ENCODE measurements at places on chromosomes 11 and 22.

GRCh38 chr11:14645015-14645912 is 1.7 kb downstream of the PDE3B start:
- no peak for DNase-seq
- H3K4me3 ChIP-seq = peak overlapping the region; percentile 81
- H3K36me3 ChIP-seq = no peaks in the 10 kb centered on the region
- peak overlapping the region; percentile 88 for H3K27ac ChIP-seq

DNA sequence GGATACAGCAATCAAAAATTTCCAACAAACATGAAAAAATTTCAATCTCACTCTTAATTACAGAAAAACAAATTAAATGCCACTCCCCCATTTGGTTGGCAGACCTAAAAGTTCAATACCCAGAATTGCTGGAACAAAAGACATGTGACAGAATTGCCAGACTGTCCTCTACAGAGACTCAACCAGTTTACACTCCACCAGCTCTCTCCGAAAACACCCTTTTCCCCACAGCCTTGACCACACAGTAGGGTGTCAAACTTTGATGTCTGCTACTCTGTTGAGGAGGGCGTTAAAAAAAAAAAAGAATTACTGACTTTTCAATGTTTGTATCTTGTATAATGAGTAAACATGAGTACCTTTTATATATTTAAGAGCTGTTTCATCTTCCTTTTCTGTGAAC is 44.7 kb upstream of the YPEL1 start:
- peaks cover under 1% of the 10 kb centered on the region for H3K4me1 ChIP-seq
- H3K27me3 ChIP-seq = no peaks in the 10 kb centered on the region
- H3K27ac ChIP-seq = no peak overlapping the region
- peaks cover 7% of the 10 kb centered on the region for H3K36me3 ChIP-seq
- no peak for DNase-seq

GRCh38 chr22:45598596-45599217 is 72.9 kb upstream of the ATXN10 start:
- H3K4me3 ChIP-seq = no peak overlapping the region
- no peak for DNase-seq
- no peak overlapping the region for H3K27ac ChIP-seq
- H3K36me3 ChIP-seq = no peaks in the 10 kb centered on the region

DNA sequence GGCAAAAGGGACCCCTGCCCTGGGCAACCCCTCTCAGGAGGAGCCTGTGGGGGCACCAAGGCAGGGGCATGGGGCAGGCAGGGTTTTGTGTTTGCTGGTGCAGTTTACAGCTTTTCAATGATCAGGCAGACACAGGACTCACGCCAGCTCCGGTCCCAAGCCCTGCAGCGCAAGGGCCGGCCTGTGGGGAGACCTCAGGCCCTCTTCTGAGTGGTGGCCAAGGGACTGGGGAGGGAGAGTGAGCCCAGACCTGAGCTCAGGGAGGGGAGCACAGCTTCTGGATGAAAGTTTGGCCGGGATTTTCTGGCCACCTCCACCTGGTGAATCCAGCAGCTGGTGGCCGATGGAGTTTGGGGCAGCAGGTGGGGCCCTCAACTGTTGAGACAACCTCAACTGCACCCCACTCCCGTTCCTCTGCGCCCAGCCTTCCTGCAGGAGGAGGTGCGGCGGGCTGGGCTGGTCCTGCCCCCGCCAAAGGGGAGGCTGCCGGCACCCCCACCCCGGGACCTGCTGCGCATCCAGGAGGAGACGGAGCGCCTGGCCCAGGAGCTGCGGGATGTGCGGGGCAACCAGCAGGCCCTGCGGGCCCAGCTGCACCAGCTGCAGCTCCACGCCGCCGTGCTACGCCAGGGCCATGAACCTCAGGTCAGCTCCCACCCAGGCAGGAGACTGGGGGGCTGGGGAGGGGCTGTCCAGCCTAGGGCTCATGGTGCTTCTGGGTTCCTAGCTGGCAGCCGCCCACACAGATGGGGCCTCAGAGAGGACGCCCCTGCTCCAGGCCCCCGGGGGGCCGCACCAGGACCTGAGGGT is 3.6 kb downstream of the TCIRG1 start:
- peaks cover 56% of the 10 kb centered on the region for H3K36me3 ChIP-seq
- H3K4me3 ChIP-seq = no peak overlapping the region
- H3K4me1 ChIP-seq = peaks cover 27% of the 10 kb centered on the region
- DNase-seq = no peak

- H3K4me3 ChIP-seq = no peak overlapping the region
- no peaks in the 10 kb centered on the region for H3K36me3 ChIP-seq
- H3K27me3 ChIP-seq = no peaks in the 10 kb centered on the region
- peak overlapping the region; percentile 67 for H3K27ac ChIP-seq
Observed at GRCh38 chr11:3944198-3944597, 88.7 kb downstream of the STIM1 start.

GRCh38 chr11:47564933-47565339 is 463 bp upstream of the PTPMT1 start:
- H3K27ac ChIP-seq = peak overlapping the region; percentile 83
- DNase-seq = no peak
- peak overlapping the region; percentile 83 for H3K4me3 ChIP-seq

GRCh38 chr22:29149841-29150555 is 55.7 kb upstream of the EMID1 start:
- H3K4me1 ChIP-seq = peaks cover 50% of the 10 kb centered on the region
- peaks cover 8% of the 10 kb centered on the region for H3K36me3 ChIP-seq
- no peak overlapping the region for H3K4me3 ChIP-seq
- no peaks in the 10 kb centered on the region for H3K27me3 ChIP-seq
- H3K27ac ChIP-seq = peak overlapping the region; percentile 12
- DNase-seq = no peak

- H3K27me3 ChIP-seq = no peaks in the 10 kb centered on the region
- DNase-seq = no peak
- no peaks in the 10 kb centered on the region for H3K36me3 ChIP-seq
- no peak overlapping the region for H3K27ac ChIP-seq
- H3K4me1 ChIP-seq = peaks cover 14% of the 10 kb centered on the region
- H3K4me3 ChIP-seq = no peak overlapping the region
Observed at GRCh38 chr11:64144587-64145472, 21.1 kb downstream of the MACROD1 start.

- peak overlapping the region; percentile 63 for H3K27ac ChIP-seq
- no peaks in the 10 kb centered on the region for H3K36me3 ChIP-seq
Observed at GRCh38 chr22:32700191-32700882, 101.2 kb upstream of the TIMP3 start.

- H3K27ac ChIP-seq = peak overlapping the region; percentile 93
- DNase-seq = no peak
- no peaks in the 10 kb centered on the region for H3K27me3 ChIP-seq
- H3K4me1 ChIP-seq = peaks cover 69% of the 10 kb centered on the region
- H3K36me3 ChIP-seq = peaks cover 16% of the 10 kb centered on the region
Observed at GRCh38 chr22:30325065-30325720, 1.5 kb downstream of the TBC1D10A start.

- no peak overlapping the region for H3K27ac ChIP-seq
- H3K27me3 ChIP-seq = peaks cover 8% of the 10 kb centered on the region
- no peaks in the 10 kb centered on the region for H3K4me1 ChIP-seq
Observed at GRCh38 chr22:49306632-49307480, 520.8 kb downstream of the BRD1 start.

- peaks cover 3% of the 10 kb centered on the region for H3K36me3 ChIP-seq
- peaks cover 5% of the 10 kb centered on the region for H3K4me1 ChIP-seq
- peak overlapping the region; percentile 13 for H3K27ac ChIP-seq
- no peak overlapping the region for H3K4me3 ChIP-seq
- no peak for DNase-seq
Observed at GRCh38 chr22:28711341-28711740, 30.3 kb downstream of the CHEK2 start.

DNA sequence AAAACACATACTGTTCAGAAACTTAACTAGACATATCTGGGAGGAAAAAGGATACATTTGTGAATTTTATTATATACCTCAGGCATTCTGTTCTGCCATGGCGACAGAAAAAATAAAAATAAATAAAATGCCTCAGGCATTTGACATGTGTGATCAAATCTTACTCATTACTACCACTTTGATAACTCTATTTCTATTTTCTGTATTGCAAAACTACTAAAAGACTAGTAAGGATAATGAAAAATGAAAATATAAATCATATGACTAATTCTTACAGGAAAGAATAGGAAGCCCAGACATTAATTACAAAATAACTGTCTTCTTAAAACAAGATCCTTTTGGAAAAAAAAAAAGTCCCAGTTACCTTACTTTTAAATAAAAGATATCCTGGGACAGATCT is 5.3 kb downstream of the PICALM start:
- H3K4me1 ChIP-seq = peaks cover 75% of the 10 kb centered on the region
- peak overlapping the region; percentile 18 for H3K4me3 ChIP-seq
- H3K36me3 ChIP-seq = no peaks in the 10 kb centered on the region
- no peaks in the 10 kb centered on the region for H3K27me3 ChIP-seq

- H3K27ac ChIP-seq = no peak overlapping the region
- peaks cover 14% of the 10 kb centered on the region for H3K4me1 ChIP-seq
- no peak overlapping the region for H3K4me3 ChIP-seq
- no peak for DNase-seq
- H3K36me3 ChIP-seq = no peaks in the 10 kb centered on the region
Observed at GRCh38 chr22:30243661-30244060, 2.9 kb downstream of the LIF start.

GRCh38 chr11:21195995-21196394 is 526.6 kb downstream of the NELL1 start:
- DNase-seq = no peak
- H3K4me1 ChIP-seq = no peaks in the 10 kb centered on the region
- no peak overlapping the region for H3K27ac ChIP-seq
- H3K36me3 ChIP-seq = no peaks in the 10 kb centered on the region
- H3K4me3 ChIP-seq = no peak overlapping the region
- H3K27me3 ChIP-seq = no peaks in the 10 kb centered on the region

GRCh38 chr11:33655842-33656600 is 44.6 kb downstream of the C11orf91 start:
- peaks cover 12% of the 10 kb centered on the region for H3K4me1 ChIP-seq
- DNase-seq = peak; percentile 57
- H3K27ac ChIP-seq = no peak overlapping the region
- H3K36me3 ChIP-seq = no peaks in the 10 kb centered on the region
- H3K4me3 ChIP-seq = no peak overlapping the region

DNA sequence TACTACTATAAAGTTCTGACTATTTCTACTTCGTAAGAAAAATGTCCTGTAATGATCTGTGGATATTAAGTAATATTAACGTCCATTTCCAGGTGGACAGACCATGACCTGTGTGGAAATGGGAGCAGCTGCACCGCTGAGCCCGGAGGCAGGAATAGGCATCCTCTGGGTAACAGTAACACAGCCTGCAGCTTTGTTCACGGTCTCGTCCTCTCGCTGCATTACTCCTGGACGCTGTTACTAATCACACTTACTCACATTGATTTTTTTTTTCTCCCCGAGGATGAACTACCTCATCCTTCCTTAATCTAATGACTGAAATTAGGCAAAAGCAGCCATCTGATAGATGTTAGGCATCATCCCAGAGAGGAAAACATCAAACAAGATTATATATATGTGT is 345.7 kb upstream of the NARS2 start:
- H3K27ac ChIP-seq = no peak overlapping the region
- H3K4me3 ChIP-seq = no peak overlapping the region
- DNase-seq = no peak
- no peaks in the 10 kb centered on the region for H3K27me3 ChIP-seq
- no peaks in the 10 kb centered on the region for H3K36me3 ChIP-seq

- DNase-seq = no peak
- no peaks in the 10 kb centered on the region for H3K36me3 ChIP-seq
- peaks cover 10% of the 10 kb centered on the region for H3K4me1 ChIP-seq
- H3K27me3 ChIP-seq = no peaks in the 10 kb centered on the region
Observed at GRCh38 chr11:71201936-71202597, 50.3 kb downstream of the SHANK2 start.

- no peaks in the 10 kb centered on the region for H3K27me3 ChIP-seq
- peaks cover 98% of the 10 kb centered on the region for H3K4me1 ChIP-seq
- DNase-seq = no peak
- H3K27ac ChIP-seq = peak overlapping the region; percentile 94
- H3K4me3 ChIP-seq = no peak overlapping the region
- H3K36me3 ChIP-seq = no peaks in the 10 kb centered on the region
Observed at GRCh38 chr22:42946546-42947198, 68.3 kb downstream of the PACSIN2 start.

GRCh38 chr11:123581651-123582399 is 72.6 kb downstream of the SCN3B start:
- no peak overlapping the region for H3K4me3 ChIP-seq
- H3K4me1 ChIP-seq = peaks cover 12% of the 10 kb centered on the region
- H3K27me3 ChIP-seq = no peaks in the 10 kb centered on the region
- DNase-seq = no peak
- no peaks in the 10 kb centered on the region for H3K36me3 ChIP-seq

GRCh38 chr11:83257761-83258168 is 28.4 kb downstream of the CCDC90B start:
- peaks cover 60% of the 10 kb centered on the region for H3K36me3 ChIP-seq
- H3K4me3 ChIP-seq = no peak overlapping the region
- H3K27ac ChIP-seq = no peak overlapping the region
- no peaks in the 10 kb centered on the region for H3K27me3 ChIP-seq

DNA sequence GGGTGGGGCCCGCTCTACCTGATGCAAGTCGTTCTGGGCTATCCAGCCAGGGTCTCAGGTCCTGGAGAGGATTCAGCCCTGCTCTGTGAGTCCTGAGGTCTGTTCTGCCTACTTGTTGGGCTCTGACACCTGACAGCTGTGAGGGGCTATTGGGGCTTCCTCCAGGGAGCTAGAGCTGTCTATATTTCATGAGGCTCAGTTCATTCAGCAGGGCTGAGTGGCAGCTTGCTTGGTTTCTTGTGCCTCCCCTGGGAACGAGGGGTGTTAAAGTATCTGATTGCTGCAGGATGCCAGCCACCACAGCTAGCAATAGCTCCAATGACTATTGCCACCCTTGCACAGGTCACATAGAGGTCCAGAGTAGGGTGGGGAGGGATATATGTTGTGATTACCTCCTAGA is 26.7 kb downstream of the INSC start:
- no peak for DNase-seq
- H3K27me3 ChIP-seq = no peaks in the 10 kb centered on the region
- no peaks in the 10 kb centered on the region for H3K36me3 ChIP-seq
- H3K4me3 ChIP-seq = no peak overlapping the region
- no peak overlapping the region for H3K27ac ChIP-seq

DNA sequence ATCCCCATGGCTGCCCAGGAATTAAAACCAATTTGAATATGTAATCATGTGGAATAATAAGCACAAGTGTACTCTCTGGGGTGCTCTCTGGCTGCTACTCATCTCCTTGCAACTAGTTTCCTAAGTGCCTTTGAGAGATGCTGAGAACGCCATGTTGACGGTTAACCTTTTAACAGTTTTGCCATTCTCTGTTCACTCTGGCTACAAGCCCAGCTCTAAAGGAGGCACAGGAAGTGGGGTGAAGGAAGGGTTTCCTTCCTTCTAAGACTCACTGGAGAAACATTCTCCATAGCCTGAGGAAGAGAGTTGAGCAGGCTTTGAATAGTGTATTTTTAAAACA is 122.0 kb upstream of the ZC3H12C start:
- H3K4me3 ChIP-seq = no peak overlapping the region
- no peak overlapping the region for H3K27ac ChIP-seq
- H3K4me1 ChIP-seq = peaks cover 22% of the 10 kb centered on the region
- no peaks in the 10 kb centered on the region for H3K27me3 ChIP-seq
- DNase-seq = no peak

DNA sequence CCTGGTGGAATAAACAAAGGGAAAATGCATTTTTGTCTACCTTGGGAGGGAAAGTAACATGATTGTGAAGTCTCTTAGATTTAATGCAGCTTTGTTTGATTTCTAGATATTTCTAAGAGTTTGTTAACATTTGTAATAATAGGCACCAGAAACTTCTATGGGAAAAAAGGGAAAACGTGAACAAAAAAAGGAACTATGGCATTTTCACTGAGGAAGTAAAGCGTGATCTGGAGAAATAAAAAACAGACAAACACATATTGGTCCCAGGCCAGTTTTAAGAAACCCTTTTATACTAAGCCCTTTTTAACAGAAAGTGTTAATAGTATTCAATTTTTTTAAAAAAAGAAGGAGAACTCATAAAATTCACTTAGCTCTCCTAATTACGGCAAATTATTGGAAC is 6.9 kb upstream of the MS4A7 start:
- H3K27ac ChIP-seq = no peak overlapping the region
- no peaks in the 10 kb centered on the region for H3K36me3 ChIP-seq
- DNase-seq = no peak

Data from esophagus muscularis mucosa (tissue), 4 donors.